T-cell (primary cell): ENCODE measurements at places on chromosomes 13 and 19. TPM values are rescaled to one million over a fixed set of nuclear protein-coding genes. Genes with fewer than 3 reads are reported as not detected.

DNA sequence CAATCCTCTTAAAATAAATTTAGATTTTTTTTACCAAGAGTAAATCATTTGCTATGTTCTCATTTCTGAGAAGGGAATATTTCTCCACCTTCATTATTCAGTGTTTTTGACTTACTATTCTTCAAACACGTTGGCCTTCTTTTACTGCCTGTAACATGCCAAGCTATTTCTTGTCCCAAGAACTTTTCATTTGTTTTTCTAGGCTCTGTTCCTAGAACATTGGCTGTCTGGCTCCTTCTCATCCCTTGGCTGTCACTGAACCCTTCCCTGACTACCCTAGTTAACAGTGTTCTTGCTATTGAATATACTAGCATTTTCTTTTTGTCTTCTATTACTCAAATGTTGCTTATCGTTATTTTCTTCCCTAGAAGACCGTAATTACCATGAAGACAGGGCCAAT, 248.1 kb downstream of the ITGBL1 start:
- DNase-seq = no peak
- H3K27ac ChIP-seq = no peak overlapping the region
- H3K27me3 ChIP-seq = peaks cover 3% of the 10 kb centered on the region
- no peaks in the 10 kb centered on the region for H3K4me1 ChIP-seq
- H3K4me3 ChIP-seq = no peak overlapping the region

DNA sequence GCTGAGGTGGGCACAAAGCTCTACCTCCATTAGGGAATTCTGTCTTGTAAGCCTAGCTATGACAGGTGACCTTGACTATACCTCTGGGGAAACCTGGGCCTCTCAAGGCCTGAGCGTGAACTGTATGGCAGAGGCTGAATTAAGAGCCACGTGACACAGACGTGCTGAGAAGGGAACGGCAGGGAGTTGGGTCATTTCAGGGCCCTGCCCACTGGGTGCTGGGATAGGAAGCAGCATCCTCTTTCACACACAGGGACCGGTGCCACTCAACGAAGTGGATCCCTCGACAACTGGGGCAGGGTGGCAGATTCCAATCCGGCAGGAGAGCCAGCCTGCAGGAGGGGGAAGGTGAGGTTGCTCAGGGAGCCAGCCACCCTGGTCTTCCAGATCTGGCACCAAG, 9.2 kb downstream of the ASF1B start:
- H3K36me3 ChIP-seq = no peaks in the 10 kb centered on the region
- H3K27me3 ChIP-seq = no peaks in the 10 kb centered on the region
- H3K27ac ChIP-seq = no peak overlapping the region
- DNase-seq = no peak
- H3K4me3 ChIP-seq = no peak overlapping the region

DNA sequence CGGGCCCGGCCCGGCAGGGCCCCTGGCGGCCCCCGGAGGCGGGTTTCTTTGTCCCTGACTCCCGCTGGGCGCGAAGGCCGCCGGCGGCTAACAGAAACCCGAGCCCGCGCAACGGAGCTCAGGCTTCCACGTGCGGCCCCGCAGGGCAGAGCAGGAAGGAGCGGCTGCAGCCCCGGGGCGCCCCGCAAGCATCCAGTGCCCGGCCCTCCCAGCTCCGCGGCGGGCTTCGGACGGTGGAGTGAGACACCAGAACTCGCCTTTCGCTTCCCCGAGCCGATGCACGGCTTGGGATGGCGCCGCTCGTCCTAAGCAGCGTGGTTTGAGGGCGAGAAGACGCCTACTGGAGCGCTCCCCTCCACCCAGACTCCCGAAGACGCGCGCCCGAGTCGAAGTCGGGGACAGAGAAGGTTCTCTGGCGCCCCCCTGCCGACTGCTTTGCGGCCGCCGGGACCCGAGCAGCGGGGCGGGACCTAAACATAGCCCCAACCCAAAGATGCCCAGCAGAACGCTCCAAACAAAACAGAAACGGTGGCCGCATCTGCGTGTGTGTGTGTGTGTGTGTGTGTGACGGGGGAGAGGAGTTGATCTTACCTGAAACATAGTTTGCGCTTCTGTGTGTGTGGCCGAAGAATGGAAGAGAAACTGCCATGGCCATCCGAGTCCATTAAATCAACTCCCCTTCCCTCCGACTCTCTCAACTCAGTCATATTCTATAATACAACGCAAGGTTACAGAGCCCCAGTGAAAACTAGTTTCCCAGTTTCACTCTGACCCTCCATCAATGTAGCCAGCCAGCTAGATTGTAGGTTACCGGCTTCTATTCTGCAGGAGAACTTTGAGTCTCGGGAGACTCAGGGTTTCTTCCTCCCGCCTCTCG, 629 bp upstream of the FGF9 start:
- peak overlapping the region; percentile 54 for H3K4me3 ChIP-seq
- peak; percentile 49 for DNase-seq
- H3K36me3 ChIP-seq = no peaks in the 10 kb centered on the region
- peak overlapping the region; percentile 1 for H3K27ac ChIP-seq

Gene OR4F17
- not detected for total RNA-seq

GRCh38 chr13:99509479-99509878, 8.2 kb downstream of the TM9SF2 start:
- H3K27me3 ChIP-seq = no peaks in the 10 kb centered on the region
- H3K4me3 ChIP-seq = no peak overlapping the region
- peaks cover 37% of the 10 kb centered on the region for H3K4me1 ChIP-seq
- H3K36me3 ChIP-seq = peaks cover 30% of the 10 kb centered on the region

DNA sequence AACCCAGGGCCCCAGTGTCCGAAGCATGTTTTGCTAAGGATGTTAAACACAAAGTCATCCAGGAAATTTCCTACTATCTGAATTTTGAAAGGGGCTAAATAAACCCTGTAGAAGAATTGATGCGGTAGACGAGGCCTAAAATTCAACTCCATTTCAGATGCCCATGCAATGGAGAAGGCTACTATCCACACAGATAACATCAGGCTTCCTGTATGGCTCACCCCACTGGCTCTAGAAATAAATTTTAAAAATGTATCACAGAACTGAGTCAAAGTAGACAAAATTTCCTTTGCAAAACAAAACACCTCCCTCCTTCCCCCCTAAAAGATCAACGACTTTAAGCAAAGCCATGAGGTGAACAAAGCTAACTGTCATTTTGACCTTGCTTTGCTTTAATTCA, 188.4 kb downstream of the ABCC4 start:
- no peaks in the 10 kb centered on the region for H3K27me3 ChIP-seq
- H3K4me1 ChIP-seq = no peaks in the 10 kb centered on the region
- no peak overlapping the region for H3K27ac ChIP-seq
- no peak overlapping the region for H3K4me3 ChIP-seq

GRCh38 chr13:110137680-110138009, 169.3 kb downstream of the COL4A1 start:
- no peaks in the 10 kb centered on the region for H3K36me3 ChIP-seq
- DNase-seq = no peak
- H3K4me3 ChIP-seq = peak overlapping the region; percentile 23
- H3K27ac ChIP-seq = no peak overlapping the region
- peaks cover 34% of the 10 kb centered on the region for H3K27me3 ChIP-seq
- H3K4me1 ChIP-seq = peaks cover 13% of the 10 kb centered on the region

GRCh38 chr19:47615714-47616113, 6.8 kb downstream of the BICRA start:
- no peak overlapping the region for H3K27ac ChIP-seq
- no peaks in the 10 kb centered on the region for H3K27me3 ChIP-seq
- peaks cover 20% of the 10 kb centered on the region for H3K36me3 ChIP-seq
- peaks cover 5% of the 10 kb centered on the region for H3K4me1 ChIP-seq
- no peak for DNase-seq
- H3K4me3 ChIP-seq = no peak overlapping the region

DNA sequence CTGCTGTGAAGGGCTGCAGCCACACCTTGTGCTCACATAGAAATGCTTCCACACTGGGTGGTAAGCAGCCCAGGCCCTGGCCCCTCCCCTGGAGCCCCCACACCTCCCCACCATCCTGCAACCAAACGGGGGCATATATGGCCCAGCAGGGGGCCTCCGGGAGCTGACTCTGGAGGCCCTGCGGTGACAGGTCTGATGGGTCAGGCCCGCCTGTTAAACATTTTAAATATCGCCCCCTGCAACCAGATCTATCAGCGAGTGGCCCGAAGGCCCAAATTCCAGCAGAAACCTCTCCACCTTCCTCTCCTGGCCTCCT, 48.0 kb upstream of the KATNAL1 start:
- peak; percentile 22 for DNase-seq
- no peak overlapping the region for H3K27ac ChIP-seq
- H3K36me3 ChIP-seq = peaks cover 3% of the 10 kb centered on the region
- peaks cover 18% of the 10 kb centered on the region for H3K4me1 ChIP-seq

Gene ZNF814
- total RNA-seq = 22.1 TPM

- H3K4me1 ChIP-seq = no peaks in the 10 kb centered on the region
- DNase-seq = no peak
Observed at GRCh38 chr13:90171649-90172048, 1175.8 kb upstream of the MIR17HG start.

DNA sequence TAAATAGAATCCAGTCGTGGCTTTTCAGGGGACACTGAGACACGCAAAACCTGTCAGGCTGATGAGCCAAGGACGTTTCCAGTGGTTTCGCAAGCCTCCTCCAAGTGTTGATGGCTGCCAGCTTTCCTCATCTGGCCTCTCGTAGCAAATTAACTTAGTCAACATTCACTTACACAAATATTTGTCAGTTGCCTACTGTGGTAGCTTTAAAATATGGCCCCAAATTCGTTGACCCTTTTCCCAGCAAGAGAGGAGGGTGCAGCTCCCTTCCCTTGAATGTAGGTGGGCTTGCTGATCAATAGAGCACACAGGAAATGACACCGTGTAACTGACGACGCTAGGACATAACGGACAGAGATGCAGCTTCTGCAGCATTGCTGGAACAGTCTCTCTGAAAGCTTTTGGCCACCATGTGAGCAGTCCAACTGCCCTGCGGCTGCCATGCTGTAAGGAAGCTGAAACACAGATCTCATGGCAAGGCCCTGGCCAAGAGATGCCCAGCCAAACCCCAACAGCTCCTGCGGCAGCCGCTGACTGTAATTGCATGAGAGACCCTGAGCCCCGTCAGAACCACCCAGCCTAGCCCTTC, 5.5 kb upstream of the RANBP3 start:
- peaks cover 11% of the 10 kb centered on the region for H3K4me1 ChIP-seq
- peak overlapping the region; percentile 68 for H3K27ac ChIP-seq
- DNase-seq = no peak
- H3K27me3 ChIP-seq = peaks cover 4% of the 10 kb centered on the region
- no peak overlapping the region for H3K4me3 ChIP-seq
- no peaks in the 10 kb centered on the region for H3K36me3 ChIP-seq

DNA sequence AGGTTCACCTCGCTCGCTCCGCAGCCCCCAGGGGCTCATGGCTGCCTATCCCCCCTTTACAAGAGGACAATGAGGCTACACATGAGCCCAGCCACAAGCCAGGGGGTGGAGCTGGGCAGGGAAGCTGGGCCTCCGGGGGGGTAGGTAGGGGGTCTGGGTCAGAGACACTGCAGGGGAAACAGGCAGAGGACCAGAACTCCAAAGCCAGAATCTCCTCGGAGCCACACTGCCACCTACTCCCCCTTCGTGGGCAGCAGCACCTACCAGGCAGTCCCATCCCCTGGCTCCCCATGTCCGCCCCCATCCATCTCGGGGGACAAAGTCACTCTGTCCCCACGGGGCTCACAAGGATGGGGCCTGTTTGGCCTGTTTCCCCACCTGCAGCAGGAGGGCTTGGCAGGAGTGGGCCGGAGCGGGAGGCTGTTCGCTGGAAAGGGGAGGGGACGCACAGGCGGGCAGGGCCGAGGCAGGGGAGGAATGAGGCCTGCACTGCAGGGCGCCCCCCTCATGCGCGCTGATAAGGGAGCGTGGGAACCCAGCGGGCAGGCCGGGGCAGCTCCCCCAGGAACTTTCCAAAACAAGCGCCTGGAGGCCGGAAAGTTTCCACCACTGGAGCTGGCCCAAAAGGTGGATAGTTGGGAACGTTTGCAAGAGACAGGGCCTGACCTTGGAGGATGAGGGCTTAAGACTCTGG, 545 bp upstream of the ISYNA1 start:
- no peaks in the 10 kb centered on the region for H3K27me3 ChIP-seq
- H3K36me3 ChIP-seq = peaks cover 7% of the 10 kb centered on the region
- no peak for DNase-seq
- no peak overlapping the region for H3K27ac ChIP-seq
- H3K4me1 ChIP-seq = peaks cover 65% of the 10 kb centered on the region

- H3K4me1 ChIP-seq = no peaks in the 10 kb centered on the region
- DNase-seq = no peak
- no peak overlapping the region for H3K4me3 ChIP-seq
- no peaks in the 10 kb centered on the region for H3K36me3 ChIP-seq
- H3K27me3 ChIP-seq = no peaks in the 10 kb centered on the region
Observed at GRCh38 chr13:72462166-72462565, 265.3 kb downstream of the MZT1 start.

Gene ODAD3
- 0.20 TPM for total RNA-seq

- H3K27me3 ChIP-seq = no peaks in the 10 kb centered on the region
- peak; percentile 19 for DNase-seq
- H3K4me3 ChIP-seq = peak overlapping the region; percentile 88
- H3K4me1 ChIP-seq = peaks cover 19% of the 10 kb centered on the region
- no peaks in the 10 kb centered on the region for H3K36me3 ChIP-seq
Observed at GRCh38 chr13:33541456-33541855, 255.9 kb upstream of the STARD13 start.

- peaks cover 34% of the 10 kb centered on the region for H3K36me3 ChIP-seq
- DNase-seq = peak; percentile 64
- H3K4me3 ChIP-seq = no peak overlapping the region
- no peaks in the 10 kb centered on the region for H3K27me3 ChIP-seq
- H3K27ac ChIP-seq = peak overlapping the region; percentile 81
Observed at GRCh38 chr19:41871573-41872383, 5.3 kb upstream of the CD79A start.

Gene SIGLECL1
- total RNA-seq = not detected

DNA sequence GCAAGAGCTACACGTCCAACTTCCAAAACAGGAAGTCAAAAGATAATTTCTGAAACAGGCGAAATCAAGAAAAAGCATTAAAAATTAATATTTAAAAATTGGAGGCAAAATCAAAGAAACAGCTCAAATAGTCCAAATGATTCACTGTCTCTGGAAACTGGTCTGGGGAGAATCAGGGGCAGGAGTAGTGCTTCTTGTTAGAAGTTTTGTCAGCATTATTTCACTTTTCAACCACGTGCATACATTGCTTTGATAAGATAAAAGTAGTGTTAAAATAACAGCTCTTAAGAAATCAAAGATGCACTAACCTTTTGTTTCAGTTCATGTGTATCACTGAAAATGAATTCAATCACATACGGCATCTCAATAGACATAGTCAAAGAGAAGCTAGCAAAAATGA, 53.8 kb downstream of the PARP4 start:
- DNase-seq = no peak
- H3K36me3 ChIP-seq = peaks cover 66% of the 10 kb centered on the region
- H3K4me1 ChIP-seq = no peaks in the 10 kb centered on the region
- no peak overlapping the region for H3K27ac ChIP-seq
- H3K27me3 ChIP-seq = no peaks in the 10 kb centered on the region

- no peak overlapping the region for H3K27ac ChIP-seq
- no peak for DNase-seq
- no peaks in the 10 kb centered on the region for H3K4me1 ChIP-seq
- H3K36me3 ChIP-seq = no peaks in the 10 kb centered on the region
Observed at GRCh38 chr13:52806029-52806428, 42.4 kb downstream of the PCDH8 start.

DNA sequence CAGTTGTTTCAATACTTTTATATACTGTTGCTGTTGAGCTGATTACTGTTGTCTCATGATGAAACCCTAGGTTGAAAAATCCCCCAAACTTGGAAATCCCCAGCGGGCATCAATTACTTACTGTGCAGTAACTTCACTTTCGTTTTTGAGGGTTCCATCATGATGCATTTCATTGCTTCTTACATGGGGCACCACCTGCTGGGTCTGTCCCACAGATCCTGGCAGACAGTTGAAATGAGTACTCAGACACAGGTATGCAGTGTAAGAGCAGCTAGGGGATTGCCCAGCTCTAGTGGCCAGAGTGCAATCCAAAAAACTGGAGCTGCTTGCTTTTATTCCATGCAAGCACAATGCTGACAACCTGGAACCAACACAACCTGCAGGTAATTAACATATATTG, 132.5 kb upstream of the ZNF91 start:
- no peaks in the 10 kb centered on the region for H3K4me1 ChIP-seq
- DNase-seq = no peak
- H3K27me3 ChIP-seq = no peaks in the 10 kb centered on the region
- H3K27ac ChIP-seq = no peak overlapping the region
